ENCODE measurements at places on chromosomes 1 and 21.

- DNase-seq = no peak
Measured at GRCh38 chr1:178192686-178193085, 98.8 kb downstream of the RASAL2 start.

DNA sequence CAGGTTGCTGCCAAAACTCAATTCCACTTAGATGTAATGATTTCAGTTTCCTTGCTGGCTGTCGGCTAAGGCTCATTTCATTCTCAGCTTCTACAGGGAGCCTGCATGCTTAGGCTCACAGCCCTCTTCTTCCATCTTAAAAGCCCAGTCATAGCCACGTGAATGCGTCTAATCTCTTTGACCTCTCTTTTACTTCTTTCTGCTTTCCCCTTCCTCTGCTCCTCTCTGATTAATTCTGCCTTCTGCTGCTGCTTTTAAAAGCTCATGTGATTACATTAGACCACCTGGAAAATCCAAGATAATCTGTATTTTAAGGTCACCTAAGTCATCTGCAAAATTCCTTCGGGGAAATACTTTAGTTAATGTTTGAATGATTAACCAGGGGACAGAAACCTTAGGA is 812.8 kb upstream of the BRINP3 start:
- peak; percentile 25 for DNase-seq

DNA sequence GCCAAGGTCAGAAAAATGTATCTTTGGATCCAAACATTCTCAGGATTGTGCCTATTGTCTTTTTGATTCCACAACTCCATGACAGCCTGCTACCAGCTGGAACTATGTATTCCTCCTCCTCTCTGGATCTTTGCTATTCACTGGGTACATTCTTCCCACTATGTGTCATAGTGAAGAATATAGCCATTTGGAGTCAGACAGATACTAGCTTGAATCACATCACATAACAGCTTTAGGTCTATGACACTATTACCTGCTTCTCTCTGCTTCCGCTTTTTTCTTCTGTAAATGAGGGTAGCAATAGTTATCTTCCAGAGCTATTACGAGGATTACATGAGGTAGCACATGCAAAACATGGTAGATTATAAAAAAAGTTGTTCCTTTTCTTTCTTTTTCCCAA is 5.4 kb upstream of the EXO1 start:
- no peak for DNase-seq

DNA sequence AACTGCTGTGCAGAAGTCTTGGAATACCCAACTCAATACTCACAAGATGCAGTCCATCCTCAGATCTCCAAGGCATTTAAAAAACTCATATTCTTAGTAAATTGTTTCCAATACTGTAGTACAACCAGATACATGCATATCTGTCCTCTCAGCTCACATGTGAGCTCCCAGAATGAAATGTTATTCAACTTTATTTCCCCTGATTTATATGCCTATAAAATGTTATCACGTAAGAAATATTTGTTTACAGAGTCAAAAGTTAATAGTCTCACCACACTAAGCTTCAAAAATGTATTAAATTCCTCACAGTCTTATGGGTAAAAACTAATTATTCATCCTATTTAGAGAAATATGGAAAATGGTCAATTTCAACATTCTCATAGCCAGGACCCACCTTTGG is 56.6 kb downstream of the LTN1 start:
- no peak for DNase-seq

DNA sequence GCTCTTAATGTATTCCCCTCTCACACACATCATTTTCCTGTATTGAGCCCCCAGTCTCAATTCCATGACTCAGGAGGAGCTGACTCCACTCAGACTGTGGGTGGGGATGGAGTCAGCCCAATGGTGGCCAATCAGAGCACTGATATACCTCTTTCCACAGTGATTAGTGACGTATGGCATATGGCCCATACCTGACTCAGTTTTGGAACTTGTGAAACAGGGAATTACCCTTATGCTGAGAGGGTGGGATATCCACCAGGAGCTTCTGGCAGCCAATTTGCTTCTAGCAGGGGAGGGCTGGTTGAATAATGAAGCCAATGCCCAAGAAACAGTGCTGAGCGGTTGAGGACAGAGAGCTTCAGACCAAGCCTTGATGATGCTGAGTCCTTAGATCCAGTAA is 86.4 kb upstream of the SPATA6 start:
- DNase-seq = no peak

DNA sequence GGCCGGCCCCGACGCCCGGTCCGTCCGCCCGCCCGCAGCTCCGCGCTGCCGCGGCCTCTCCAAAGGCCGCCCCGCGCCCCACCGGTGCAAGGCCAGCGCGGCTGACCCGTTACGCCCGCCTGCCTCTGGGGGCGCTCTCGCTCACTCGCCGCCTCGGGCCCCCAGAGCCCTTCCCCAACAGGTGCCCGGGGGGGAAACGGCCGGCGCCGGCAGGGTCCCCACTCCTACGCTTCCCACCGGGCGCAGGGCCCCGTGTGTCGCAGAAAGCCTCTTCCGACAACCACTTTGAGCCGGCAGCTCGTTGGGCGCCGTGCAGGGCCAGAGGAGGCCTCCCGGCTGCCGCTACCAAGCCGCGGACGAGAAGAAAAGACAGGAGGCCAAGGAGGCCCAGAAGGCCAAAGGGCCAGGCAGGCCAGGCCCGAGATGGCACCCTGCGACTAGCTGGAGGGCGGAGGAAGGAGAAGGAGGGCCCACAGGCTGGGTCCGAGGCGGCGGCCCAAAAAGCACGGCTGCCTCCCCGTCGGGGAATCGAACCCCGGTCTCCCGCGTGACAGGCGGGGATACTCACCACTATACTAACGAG is 64.9 kb upstream of the FCGR2A start:
- peak; percentile 59 for DNase-seq

- no peak for DNase-seq
Measured at GRCh38 chr1:183484254-183484653, 12.0 kb downstream of the SMG7 start.

DNA sequence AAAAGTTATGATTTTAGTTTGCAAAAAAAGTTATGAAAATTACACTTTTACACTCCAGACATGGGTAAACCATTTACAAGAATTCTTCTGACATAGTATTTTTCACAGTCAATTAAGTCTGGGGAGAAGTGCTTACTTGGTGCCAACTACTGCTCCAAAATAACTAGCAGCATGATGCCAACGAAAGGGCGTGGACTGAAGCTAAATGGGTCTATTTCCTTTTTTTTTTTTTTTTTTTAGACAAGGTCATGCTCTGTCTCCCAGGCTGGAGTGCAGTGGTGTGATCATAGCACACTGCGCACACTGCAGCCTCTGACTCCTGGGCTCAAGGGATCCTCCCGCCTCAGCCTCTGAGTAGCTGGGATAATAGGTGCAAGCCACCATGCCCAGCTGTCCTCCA is 43.2 kb downstream of the FMO4 start:
- DNase-seq = no peak

DNA sequence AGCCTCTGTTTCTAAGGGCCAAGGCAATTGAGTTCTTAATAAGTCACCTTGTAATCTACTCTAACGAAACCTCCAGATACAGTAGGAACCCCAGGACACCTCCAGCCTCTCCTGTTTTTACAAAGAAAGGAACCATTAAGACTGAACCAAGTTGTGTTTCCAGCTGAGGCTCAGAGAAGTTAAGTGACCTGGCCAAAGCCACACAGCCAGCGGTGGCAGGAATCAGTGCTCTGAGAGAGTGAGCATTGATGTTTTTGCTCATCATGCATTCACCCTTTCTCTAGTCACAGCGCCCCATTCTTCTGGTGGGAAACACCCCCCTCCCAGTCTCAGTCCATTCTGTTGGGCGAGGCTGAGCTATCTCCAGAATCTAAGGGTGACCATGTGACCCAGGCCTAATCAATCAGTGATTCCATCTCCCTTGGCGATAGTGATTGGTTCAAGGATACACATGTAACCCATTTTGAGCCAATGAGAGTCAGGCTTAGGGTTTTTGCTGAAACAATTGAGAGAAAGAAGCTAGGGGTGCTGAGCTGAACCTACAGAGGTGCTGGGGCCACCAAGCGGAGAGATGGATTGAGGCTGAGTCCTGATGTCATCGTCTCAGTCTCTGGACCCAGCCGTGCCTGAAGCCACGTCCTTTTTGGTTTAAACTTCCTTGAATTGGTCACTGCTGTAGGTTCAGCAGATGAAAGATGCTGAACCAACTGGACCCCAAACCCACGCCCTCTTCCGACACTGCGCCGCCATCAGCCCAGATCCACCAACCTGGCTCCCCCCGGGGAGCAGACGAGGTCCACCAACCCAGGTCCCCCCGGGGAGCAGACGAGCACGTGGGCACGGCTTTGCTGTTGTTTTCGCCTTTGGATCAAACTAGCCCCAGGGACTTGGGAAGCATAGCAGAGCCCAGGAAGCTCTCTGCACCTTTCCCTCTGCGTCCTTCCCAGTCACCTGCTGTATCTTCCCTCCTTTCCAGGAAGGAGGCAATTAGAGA is 28.0 kb upstream of the RERE start:
- DNase-seq = no peak

DNA sequence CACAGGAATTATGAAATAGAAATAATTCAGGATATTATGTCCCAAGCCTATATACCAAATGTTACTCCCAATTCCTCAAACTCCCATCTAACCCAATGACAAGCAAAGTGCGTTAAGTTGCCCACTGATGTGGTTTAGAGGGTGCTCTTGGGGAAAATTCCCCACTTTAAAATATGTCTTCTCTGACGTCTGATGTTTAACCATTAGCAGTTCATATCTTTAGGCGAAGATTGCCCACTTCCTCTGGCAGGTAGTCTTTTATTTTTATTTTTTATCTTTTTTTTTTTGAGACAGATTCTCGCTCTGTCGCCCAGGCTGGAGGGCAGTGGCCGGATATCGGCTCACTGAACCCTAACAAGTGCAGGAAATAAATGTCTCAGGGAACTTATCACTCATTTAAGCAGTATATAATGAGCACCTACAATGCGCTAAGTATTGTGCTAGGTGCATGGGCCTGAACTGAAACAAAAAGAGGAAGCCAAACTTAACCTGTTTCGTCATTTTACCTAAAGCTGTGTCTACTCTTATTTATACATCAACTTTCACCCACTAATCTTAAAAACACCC is 1.3 kb upstream of the LYST start:
- DNase-seq = no peak

DNA sequence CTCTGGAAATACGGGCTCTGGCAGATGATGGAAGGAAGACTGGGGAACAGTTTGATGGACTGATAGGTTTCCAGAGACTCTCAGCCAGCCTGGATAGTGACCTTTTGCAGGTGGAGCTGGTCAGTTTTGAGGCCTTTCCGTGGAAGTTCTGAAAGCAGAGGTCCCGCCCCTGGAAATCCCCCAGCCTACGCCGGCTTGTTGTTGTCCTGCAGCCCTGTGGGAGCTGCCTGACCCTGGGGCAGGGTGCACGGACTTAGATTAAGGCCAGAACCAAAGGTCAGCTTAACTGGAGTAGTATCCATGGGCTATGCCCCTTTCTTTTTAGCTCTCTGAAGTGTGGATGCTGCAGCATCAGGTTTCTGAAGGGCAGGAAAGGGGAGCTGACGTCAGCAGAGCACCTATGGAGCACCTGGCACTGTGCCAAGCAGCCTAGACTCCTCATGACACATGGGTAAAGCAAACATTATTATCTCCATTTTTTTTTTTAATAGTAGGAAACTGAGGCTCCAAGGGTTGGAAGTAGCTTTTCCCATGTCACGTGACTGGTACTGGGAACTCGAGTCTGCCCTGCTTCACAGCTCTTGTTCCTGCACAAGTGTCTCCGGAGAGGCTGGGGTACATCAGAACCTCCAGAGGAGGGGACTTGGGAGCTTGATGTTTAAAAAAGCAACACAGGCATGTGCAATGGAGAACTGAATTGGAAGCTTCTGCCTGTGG is 38.5 kb downstream of the IER5 start:
- DNase-seq = no peak

DNA sequence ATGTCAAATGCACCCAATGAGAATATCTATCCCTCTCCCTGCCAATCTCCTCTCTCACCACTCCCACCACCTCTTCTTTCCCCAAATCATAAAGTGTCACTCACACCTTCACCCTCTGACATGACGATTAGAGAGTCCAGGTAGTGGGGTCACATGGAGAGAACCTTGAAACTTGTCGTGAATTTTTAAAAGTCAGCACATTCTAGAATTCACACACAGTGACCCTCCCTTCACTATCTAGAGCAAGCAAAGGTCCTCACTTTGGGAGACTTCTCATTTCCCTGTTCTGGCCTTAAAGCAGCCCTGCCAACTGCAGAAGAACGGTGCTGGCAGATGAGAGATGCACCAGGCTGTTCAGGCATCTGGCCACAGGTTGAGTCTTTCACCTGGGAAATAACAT is 61.9 kb downstream of the CD34 start:
- DNase-seq = no peak

DNA sequence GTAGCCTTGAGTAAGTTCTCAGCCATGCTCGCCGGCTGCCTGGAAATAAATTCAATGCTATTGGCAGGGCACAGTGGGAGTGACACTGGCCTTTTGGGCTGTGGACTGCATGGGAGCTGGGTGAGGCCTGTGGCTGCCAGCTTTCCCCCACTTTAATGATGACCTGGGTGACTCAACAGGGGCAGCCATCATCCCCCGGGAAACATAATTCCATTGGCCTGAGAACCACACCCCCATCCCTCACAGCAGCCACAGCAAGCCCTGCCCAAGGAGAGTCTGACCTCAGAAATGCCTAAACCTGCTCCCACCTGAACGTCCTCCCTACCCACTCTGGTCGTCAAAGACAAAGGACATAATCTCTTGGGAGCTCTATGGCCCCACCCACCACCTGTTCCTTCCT is 384.0 kb downstream of the LTN1 start:
- DNase-seq = no peak

- no peak for DNase-seq
Measured at GRCh38 chr1:30650968-30651320, 72.4 kb downstream of the MATN1 start.

GRCh38 chr1:77081834-77082233 is 137.4 kb downstream of the PIGK start:
- no peak for DNase-seq

GRCh38 chr1:3858231-3858981 is 1.1 kb downstream of the DFFB start:
- no peak for DNase-seq

GRCh38 chr21:16587141-16587581 is 857.4 kb downstream of the USP25 start:
- DNase-seq = no peak

DNA sequence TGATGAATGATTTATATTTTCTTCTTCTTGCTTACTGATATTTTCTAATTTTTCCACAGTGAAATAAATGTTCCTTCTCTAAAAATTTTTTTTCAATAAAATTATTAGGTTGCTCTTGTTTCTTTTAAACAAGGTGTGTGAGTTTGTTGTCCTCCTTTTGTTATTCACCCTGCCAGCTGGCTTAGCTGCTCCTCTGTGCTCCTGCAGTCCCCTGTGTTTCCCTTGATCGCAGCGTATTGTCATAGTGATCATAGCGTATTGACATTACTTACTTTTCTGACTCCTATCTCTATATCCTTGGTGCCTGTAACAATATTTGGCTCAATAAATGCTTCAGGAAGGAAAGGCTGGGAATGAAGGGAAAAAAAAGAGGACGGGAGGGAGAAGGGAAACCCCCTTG is 24.9 kb upstream of the PODN start:
- no peak for DNase-seq

- no peak for DNase-seq
Measured at GRCh38 chr21:19244502-19245187, 841.1 kb upstream of the TMPRSS15 start.

All from left kidney (tissue), 8 donors.